ENCODE measurements at places on chromosomes 12 and 14.

GRCh38 chr14:50354527-50354926, 42.2 kb downstream of the CDKL1 start:
- no peak for DNase-seq

DNA sequence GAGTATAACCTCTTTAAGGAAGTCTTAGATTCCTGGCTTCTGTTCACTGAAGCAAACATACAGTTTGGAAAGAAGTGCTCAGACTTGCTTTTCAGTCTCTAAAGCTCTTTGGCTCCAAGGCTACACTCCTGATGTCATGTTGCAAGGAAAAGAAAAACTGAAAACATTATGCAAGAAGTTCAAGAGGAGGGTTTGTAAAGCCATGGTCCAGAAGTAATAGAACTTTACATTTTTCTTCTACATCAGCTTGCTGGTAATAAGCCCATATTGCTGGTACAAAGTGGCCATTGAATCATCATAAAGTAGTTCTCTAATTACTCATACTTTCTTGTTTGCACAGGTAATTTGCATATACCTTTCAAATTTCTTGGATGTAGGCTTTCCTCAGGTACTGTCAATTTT, 83.6 kb downstream of the BBS10 start:
- DNase-seq = no peak

GRCh38 chr14:62015243-62015642, 253.0 kb downstream of the SNAPC1 start:
- no peak for DNase-seq

- DNase-seq = no peak
These were observed 15.9 kb downstream of the RFLNA start for GRCh38 chr12:124310785-124311184.

DNA sequence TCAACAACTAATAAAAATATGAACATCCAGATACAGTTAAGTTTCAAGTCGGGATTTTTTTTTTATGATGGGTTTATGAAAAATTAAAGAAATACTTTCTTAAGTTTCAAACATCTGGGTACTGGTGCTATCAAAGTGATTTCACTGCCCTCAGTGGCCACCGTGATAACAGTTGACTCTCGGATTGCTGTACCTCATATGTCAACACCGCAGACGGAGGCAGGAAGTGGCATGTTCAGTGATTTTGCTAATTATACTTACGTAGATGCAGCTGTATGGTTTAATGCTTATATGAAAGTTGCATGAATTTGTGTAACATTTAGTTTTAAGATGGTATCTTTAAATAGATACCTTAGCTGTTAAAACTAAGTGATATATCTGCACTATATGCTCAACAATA, 20.8 kb upstream of the FBLN5 start:
- DNase-seq = no peak

DNA sequence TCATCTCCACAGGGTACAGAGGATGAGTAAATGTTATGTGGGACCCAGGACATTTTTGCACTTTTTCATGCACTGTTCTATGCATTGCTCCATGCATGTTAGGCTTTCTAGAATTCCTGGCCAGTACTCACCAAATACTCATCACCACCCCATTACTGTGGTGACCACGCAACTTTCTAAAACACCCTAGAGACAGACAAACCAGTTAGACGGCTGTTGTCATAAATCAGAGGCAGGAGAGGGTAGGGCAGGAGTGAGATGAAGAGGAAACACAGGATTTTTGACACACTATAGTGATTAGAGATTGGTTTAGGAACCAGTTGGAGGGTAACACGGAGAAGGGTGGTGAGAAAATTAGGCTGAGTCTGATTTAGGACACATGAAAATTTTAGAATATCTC, 59.3 kb downstream of the IFNG start:
- DNase-seq = no peak

DNA sequence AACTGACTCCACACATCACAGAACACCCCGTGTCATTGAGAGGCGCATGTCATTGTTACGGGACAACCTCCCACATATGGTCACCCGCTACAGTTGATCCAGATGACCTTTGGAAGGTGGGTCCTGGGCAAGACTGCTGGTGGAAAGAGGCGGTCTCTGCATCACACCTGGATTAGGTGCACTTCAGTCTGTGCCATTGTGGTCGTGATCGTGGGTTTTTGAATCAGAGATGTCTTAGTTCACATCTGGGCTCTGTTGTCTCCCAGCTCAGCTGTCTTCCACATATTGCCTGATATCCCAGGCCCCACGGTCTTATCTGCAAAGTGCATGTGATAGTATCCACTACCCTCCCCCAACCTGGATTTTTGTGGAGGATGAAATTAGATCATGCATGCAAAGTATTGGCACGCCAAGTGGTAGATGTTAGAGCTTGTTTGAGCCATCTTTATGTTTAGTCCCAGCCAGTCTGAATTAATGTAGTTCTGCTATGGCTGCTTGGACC, 208.7 kb upstream of the FOXN3 start:
- DNase-seq = no peak

Measured in NCI-H1436 treated with DMSO at 0.1 percent for 48 hours (cell line).